ENCODE measurements at places on chromosomes 7 and 10.

GRCh38 chr7:144842377-144842851 is 6.6 kb upstream of the TPK1 start:
- no peak for DNase-seq

- DNase-seq, result no peak
Observed at GRCh38 chr10:14476006-14476405, 145.3 kb upstream of the FRMD4A start.

GRCh38 chr10:26829810-26830515 is 30.8 kb downstream of the ABI1 start:
- DNase-seq, result no peak

GRCh38 chr7:19094598-19095352 is 22.7 kb downstream of the TWIST1 start:
- no peak for DNase-seq

DNA sequence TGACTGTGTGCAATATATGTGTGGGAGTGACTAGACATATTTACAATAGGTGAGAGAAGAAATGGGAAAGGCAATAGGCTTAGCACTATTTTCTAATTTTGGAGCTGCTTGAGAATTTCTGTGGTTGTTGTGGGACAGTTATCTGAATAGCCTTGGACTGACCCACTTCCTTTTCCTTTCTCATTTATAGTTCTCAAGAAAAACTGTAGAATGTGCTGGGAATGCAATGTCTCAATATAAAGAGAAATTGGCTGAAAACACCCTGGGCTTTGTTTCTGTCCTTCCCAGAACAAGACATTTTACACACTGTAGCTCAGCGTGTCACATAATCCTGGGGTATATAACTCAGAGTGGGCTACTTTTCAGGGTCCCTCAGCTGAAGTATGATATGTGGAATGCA is 153.0 kb upstream of the RHOBTB1 start:
- DNase-seq, result no peak

DNA sequence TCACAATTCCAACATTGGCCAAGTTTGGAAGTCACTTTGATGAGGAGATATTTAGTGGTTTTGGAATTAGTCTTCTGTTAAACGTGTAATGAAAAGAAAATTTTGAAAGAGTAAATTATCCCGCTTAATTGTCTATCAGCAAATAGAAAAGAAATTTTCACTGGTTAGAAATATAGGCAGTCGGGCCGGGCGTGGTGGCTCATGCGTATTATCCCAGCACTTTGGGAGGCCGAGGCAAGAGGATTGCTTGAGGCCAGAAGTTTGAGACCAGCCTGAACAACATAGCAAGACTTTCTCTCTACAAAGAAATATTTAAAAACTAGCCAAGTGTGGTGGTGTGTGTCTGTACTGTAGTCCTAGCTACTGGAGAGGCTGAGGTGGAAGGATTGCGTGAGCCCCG is 13.4 kb downstream of the CNTNAP2 start:
- DNase-seq, result no peak

GRCh38 chr7:40199076-40199802 is 64.4 kb downstream of the SUGCT start:
- DNase-seq, result no peak

DNA sequence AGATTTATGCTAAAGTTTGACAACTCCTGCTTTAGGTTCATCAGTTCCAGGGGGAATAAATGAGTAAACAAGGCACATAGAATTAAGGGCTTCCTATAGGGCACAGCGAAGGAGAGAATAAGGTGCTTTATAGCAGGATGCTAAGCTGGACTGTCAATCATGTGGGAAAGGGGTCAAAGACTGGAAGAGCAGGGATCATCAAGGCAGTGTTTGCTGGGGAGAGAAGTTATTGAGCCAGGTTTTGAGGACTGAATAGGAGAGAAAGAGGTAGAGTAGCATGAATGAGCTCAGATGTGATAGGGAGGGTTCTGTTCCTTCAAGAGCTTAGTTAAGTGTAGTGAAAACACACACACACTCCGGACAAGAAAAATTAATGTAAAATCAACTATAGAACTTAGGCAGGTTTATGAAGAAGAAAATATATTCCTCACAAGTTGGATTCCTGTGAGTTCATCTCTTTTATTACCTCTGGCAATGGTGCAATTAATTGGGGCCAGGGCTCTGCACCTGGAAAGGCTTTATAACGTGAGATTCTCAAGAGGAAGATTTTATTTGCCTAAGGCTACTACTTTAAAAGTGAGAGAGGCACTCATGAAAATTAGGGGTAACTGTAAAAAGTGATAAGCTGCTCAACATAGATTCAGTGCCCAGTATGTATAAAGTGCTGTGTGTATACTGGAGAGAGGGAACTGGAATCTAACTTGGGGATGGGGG is 222.4 kb downstream of the AUTS2 start:
- no peak for DNase-seq

GRCh38 chr10:30882281-30882680 is 149.4 kb downstream of the ZNF438 start:
- DNase-seq, result no peak

DNA sequence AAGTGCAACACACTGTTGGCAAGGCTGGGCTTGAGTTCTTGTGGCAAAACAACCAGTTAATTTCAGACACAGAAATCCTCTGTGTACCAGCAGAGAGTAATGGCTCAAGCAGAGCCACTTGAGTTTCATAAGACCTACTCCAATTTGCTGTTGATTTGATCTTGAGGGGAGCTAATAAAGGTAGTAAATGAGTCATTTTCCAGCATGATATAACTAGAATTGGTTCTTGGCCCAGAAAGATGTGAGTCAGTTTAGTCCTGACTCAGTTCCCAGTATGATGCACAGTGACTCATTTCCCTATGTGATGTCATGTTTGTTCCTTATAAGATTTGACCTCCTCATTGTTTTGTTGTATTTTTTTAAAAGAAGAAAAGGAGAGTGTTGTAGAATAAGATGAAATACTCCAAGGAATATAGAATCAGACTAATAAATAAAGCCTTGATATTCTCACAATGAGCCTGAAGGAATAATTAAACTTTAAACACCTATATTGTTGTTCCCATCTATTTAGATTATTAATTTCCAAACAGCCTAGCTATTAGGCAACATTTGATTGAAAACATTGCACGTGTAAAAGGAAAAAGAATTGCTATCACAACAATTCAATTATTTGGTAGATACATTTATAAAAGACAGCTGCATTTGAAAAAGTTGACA is 186.2 kb downstream of the REEP3 start:
- DNase-seq, result peak; percentile 24

- DNase-seq, result no peak
Observed at GRCh38 chr7:77306231-77307067, 106.8 kb upstream of the FGL2 start.
